ENCODE measurements at places on chromosomes 1 and 21.

GRCh38 chr1:8171751-8172464, 145.8 kb upstream of the ERRFI1 start:
- DNase-seq: no peak

- DNase-seq: no peak
These were observed 188.1 kb upstream of the CACNA1E start for GRCh38 chr1:181295217-181295616.

DNA sequence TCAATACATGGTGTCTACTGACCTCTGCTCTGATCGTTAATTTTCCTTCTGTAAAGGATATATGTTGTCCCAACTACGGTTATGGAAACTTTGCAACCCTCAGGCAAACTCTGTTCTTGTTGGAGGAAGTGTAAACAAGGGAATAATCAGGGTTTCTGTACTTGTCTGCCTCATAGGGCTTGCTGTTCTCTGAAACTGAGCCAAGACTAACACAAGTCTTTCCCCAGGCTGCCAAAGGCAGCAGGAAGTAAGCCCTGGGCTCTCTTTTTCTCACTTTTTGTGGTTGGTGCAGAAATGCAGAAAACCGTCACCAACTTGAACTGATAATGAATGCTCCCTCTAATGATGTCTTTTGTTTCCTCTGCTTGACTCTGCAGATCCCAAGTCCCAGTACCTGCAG, 7.6 kb downstream of the CYP4X1 start:
- DNase-seq: no peak

GRCh38 chr1:205537386-205538018, 33.0 kb downstream of the CDK18 start:
- no peak for DNase-seq

GRCh38 chr21:41508415-41509144, 622 bp upstream of the TMPRSS2 start:
- no peak for DNase-seq

GRCh38 chr1:33361532-33362235, 40.8 kb upstream of the A3GALT2 start:
- DNase-seq: no peak

DNA sequence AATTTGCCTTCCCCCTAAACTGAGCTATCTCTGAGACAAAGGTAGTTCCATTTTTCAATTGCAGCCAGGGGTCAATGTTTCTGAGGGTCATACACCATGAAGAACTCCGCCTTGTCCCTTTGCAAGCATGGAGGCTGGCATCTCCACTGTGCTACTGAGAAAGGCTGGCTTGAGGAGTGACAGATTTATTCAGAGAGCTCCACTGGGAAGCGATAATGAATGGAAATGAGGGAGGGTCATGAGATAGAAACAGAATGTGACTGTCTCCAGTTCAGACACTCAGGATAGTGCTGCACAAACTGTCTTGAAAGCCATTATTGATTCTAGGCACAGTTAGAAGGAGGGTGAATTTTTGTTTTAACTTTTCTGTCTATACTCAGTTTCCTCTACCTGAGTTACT, 197.5 kb downstream of the ZNF326 start:
- no peak for DNase-seq

GRCh38 chr1:22831729-22832413, 121.2 kb downstream of the EPHB2 start:
- DNase-seq: peak; percentile 54

GRCh38 chr1:233638513-233638912, 24.6 kb downstream of the KCNK1 start:
- no peak for DNase-seq

GRCh38 chr1:196677781-196678509, 26.1 kb downstream of the CFH start:
- no peak for DNase-seq

DNA sequence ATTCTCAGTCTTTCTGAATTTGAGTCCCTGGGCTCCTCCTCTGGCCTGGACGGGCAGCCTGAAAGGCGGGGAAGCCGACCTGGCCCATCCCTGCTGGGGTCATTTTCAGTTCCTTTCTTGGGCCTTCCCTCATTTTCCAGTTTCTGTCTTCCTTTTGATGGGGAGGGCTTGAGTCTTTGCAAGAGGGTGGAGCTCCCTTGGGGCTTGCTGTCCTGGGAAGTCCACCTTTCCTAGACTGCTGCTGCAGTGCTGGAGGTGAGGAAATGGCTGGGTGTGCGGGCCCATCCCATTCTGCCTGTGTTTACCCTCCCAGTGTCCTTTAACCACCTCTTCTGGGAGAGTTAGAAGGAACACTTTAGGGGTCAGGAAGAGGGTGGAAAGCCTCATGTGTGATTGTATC, 40.4 kb upstream of the SYNC start:
- DNase-seq: no peak

DNA sequence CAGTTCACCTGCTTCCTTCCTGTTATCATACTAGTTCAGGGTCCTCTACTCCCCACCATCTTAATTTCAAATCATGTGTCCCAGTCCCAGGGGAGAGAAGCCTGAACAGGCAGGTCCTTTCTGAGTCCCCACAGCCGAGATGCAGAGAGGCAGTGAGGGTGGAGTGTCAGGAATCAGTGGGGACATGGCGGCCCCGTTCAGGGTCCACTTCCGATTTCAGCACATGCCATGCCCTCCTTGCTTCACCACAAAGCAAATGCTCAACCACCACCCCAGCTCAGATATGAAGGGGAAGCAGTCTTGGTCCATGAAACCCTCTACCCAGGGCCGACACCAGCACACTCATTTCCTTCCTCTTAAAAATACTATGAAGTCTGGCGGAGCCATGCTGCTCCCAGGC, 5.2 kb upstream of the SEMA4A start:
- no peak for DNase-seq

DNA sequence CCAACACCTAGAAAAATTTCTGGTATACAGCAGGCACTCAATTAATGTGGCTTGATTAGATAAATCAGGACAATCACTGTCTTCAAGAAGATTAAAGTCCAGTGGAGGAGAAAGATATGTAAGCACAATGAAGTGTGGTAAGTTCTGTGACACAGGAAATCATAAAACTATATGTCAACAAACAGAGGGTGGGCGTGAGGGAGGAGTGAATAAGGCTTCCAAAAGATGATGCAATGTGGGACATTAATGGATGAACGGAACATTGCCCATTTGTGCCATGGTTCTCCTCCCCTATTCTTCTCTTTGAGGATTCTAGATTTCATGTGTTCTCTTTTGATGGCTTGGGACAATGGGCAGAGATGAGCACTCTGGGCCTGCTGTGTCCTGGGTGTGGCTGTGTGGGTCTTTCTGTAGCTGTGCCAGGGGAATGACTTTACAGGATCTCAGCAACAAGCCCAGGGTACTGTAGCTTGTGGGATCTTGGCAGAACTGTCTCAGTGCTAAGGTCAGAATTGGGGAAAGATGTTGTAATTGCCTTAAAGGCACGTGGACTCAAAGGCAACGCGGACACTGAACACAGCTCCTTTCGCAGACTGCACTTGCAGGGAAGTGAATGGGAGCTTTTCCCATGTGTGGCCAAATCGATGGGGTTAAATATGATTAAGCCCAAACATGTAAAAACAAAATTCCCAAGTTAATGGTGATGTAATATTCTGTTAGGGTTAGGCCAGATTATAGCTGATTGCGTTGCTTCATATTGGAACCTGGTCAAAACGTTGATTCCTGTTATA, 366.9 kb downstream of the TGFB2 start:
- DNase-seq: no peak

- no peak for DNase-seq
These were observed 168.9 kb upstream of the KAZN start for GRCh38 chr1:14429577-14429976.

GRCh38 chr1:143610196-143610595, 361.6 kb downstream of the FAM72C start:
- DNase-seq: no peak

GRCh38 chr1:206004826-206005225, 1.6 kb upstream of the RAB7B start:
- DNase-seq: no peak

DNA sequence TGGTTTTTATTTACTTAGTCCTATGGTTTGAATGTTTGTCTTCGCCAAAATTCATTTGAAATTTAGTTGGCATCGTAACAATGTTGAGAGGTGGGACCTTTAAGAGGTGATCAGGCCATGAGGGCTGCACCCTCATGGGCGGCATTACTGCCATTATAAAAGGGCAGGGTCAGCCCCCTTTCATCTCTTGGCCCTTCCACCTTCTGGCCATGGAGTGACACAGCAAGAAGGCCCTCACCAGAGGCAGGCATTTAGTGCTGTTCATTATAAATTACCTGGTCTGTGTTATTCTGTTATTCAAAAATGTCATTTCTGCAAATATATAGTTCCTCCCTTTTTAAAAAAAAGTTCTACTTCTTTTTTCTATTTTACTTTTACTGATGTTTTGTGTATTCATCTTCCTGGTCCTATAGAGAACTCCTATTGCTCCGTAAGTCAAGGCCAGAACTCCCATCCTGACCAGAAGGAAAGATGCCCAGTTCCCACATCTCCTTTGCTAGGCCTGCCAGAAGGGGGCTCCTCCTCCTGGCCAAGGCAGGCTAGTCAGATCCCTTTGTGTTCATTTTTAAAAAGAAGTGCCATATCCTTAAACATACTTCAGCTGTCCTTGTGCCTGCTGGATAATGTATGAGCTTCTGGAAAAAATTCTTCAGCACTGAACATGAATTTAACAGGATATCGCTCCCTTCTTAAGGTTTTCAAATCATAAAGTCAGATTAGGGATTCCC, 10.0 kb upstream of the LBR start:
- no peak for DNase-seq

DNA sequence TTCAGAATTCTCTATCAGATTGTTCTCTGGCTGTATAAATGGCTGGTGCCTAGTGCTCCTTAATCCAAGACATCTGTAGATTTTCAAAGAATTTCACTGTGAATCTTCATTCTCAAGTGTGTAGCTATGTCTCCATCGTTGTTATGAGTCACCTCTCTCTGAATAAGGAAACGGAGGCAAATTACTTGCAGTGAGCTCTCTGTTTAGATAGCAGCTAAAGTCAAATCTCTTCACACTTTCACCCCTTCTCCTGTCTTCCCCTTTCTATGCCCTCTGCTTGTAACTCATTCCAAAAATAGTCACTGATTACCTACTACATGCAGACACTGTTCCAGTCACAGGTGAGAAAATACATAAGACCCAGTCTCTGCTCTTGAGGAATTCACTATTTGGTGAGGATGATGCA, 39.7 kb downstream of the CHML start:
- no peak for DNase-seq

DNA sequence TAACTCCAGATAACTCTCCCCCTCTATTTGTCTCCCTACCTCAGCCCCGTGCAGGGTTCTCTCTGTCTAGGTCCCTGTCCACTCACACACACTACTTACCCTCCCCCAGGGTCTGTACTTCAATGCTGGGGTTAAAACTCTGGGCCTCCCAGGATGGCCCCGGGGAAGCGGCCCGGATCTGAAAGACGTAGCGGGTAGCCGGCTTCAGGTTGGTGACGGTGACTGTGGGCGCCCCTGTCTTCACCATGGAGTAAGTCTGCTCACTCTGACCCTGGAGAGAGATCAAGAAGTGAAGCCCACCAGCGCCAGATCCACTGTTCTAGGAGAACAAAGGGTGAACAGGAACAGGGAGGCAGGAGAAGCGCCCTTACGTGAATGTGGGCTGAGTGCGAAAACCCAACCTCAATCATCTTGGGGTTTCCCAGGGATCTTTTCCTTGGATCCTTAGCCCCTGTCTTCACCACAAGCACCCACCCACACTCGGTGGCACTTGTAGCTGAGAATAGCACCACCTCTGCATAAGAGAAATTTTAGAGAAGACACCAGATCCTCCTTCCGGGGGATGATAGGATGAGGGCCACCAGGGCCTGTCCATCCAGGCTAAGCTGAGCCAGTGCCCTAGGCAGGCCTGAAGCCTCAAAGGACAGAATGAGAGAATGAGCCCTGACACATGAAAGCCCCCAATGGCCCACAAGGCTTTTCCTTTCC, 33.5 kb downstream of the EPHA10 start:
- no peak for DNase-seq

DNA sequence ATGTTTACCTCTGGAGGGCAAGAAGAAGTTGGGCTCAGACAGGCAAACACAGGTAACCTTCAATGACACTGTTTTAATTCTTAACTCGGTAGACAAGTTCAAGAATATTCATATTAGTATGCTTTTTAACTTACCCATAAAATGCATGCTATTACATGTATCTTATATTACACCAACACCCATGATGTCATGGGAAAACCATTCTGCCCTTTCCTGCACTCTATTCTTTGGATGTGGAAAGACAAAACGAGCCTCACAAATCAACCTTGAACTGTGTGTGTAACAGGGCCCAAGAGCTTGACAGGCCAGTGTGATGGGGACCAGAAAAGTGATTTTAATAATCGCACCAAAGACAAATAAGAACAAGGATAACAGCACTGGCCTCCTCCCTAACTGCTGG, 22.6 kb upstream of the RAP1GAP start:
- no peak for DNase-seq

- no peak for DNase-seq
These were observed 93.9 kb downstream of the NID1 start for GRCh38 chr1:235971020-235971419.

GRCh38 chr1:59596432-59596831, 218.3 kb upstream of the HOOK1 start:
- DNase-seq: no peak

GRCh38 chr1:55463814-55464475, 248.8 kb upstream of the USP24 start:
- no peak for DNase-seq

- DNase-seq: no peak
These were observed 78.4 kb downstream of the DISP1 start for GRCh38 chr1:222893255-222893654.

- DNase-seq: no peak
These were observed 26.5 kb upstream of the SLC35A3 start for GRCh38 chr1:99943223-99943794.

- DNase-seq: no peak
These were observed 24.1 kb downstream of the A3GALT2 start for GRCh38 chr1:33296824-33297223.

- no peak for DNase-seq
These were observed 3.5 kb upstream of the TTC22 start for GRCh38 chr1:54804471-54805132.

GRCh38 chr1:8721679-8722324, 95.6 kb downstream of the RERE start:
- DNase-seq: no peak

DNA sequence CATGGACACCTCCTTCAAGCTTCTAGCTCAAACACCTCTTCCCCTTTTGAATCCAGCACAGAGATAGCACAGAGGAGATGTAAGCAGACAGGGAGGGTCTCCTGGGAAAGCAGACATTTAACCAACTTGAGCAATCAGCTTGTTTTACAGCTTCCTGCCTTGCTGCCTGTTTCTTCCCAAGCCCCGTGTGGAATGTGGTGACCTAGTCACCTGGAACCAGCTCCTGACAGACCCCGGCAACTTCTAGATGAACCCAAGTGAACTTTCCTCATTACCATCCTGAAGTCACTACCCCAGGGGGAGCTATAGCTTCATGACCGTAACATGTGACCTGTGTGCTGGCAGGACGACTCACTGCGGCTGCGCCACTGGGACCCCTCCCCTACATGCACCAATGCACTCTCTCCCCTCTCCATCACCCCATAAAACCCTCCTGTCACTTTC, 24.1 kb upstream of the TTF2 start:
- DNase-seq: no peak
